Activated T-cell treated with anti-CD3 and anti-CD28 coated beads, Interleukin-2, amount 50 U/mL, for 72 hours (primary cell): ENCODE measurements at places on chromosomes 4 and X.

DNA sequence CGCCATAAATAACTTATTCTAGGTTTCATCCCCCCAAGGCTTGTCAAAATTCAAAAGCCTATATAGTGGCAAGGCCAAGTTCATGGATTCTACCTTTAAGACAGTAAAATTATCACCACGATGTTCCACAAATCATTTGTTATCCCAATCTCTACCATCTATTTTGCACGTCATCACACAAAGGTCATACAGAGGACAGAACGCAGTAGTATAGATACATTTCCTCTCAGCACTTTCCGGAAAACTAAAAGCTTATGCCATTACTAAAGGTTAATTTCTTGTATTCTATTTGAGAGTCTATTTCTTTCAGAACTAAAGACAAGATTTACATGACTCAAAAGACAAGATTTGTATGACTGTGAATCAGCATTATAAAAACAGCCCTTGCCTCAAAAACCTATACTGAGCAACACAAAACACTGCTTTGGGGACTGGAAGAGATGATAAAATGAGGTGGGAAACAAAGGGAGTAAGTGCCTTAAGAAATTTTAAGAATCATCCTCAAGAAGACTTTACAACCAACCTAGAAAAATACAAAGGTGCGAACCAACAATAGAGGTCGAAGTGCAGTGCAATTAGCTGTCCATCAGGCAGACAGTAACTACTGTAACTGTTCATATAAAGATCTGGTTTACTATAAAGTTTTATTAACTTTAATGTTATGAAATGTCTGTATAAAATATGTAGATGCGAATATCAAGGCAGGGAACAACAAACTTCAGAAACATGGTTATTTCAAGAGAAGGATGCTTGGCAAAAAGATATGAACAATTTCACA lies 7.6 kb downstream of the UBE2D3 start:
- DNase-seq, result no peak

GRCh38 chr4:86961605-86962295 lies 26.9 kb downstream of the AFF1 start:
- peak; percentile 16 for DNase-seq

GRCh38 chr4:45284400-45285085 lies 558.2 kb upstream of the GNPDA2 start:
- no peak for DNase-seq

DNA sequence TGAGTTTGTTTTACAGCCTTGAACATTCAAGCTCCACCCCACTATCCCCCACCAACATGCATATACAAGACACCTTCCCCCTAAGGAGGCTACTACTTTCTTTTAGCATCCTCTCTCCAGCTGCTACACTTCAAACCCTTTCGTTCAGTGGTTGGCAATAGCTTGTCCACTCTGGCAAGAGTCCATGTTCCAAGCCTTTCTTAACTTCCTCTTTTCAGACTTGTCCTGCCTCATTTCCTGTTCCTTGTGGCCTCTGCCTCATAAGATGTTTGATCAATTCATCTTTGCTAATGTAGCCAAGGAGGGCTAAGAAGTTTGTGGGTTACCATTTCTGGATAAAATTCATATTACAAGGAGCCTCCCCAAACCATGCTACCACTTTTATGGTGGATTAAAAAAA lies 20.8 kb upstream of the ZCCHC12 start:
- no peak for DNase-seq
